HT-29 (cell line): ENCODE measurements at places on chromosomes 3 and 15.

DNA sequence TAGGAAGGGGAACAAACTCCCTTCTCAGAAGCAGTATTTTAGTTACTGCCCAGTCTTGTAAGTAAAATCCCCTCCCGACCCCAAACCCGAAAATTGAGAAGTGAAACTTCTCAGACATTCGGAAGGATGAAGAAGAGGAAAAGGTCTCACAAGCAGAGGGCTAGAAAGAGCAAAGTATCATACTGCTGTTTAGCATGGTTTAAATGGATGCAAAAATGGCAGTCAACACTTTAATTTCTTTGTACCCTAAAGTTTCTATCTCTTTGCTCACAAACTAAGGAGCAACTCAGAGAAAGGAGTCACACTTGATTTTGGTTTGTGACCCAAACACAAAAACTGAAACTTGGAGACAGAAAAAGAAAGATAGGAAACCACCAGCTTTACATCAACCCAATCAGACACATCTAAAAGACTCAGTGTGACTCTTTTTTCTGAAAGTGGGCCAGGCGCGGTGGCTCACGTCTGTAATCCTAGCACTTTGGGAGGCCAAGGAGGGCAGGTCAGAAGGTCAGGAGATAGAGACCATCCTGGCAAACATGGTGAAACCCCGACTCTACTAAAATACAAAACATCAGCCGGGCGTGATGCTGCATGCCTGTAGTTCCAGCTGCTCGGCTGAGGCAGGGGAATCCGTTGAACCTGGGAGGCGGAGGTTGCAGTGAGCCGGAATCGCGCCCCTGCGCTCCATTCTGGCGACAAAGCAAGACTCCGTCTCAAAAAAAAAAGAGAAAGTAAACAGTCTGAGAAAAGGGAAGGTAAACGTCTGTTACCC, 63.2 kb upstream of the ATP11B start:
- DNase-seq, result no peak

GRCh38 chr15:72616491-72617210, 37.8 kb upstream of the GOLGA6B start:
- DNase-seq, result no peak

DNA sequence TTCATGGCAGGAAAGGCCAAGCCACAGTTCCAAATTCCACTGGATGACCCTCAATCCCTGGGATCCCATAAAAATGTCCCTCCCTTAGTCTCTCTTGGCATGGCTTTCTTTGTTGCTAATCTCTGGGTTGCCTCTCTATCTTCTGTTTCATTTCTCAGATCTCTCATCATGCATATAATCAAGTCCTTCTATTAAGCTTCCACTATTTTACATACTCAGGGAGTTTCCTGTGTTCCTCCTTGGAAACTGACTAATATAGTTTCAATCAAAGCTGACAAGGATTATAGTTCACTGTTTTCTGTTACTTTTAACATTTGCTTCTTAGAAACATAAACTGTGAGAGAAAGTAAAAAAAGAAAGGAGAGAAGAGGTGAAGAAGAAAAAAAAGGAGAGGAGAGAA, 113.8 kb upstream of the COL8A1 start:
- no peak for DNase-seq

DNA sequence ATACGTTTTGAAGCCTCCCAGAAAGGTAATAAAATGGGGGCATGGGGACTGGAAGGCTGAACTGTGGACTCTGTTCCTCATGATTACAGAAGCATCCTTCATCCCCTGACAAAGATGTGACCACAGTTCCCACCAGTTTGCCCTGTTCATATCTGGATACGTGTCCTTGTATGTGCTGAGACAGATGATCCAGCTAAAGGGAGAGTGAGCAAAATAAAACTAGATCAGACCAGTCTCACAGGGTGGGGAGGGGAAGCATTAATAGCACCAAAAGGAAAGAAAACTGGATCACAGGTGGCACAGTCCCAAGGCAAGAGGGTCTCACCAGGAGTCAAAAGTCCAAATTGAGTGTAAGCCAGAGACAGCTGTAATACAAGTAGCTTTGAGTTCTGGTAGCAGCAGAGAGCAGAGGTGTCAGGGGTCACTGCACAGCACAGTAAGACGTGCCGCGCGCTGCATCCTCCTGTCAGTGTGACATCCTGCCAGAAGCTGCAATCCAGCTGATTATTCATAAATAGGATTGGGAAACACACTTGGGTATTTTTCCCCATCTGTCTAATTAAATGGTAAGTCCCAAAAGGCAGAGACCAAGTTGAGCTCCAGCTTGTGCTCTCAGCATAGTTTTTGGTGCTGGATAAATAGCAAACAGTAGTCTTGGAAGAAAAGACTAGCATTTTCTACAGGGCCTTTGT, 560.0 kb upstream of the CFAP20DC start:
- no peak for DNase-seq

GRCh38 chr3:42905740-42906069, 237 bp upstream of the ZNF662 start:
- no peak for DNase-seq

- DNase-seq, result no peak
Measured at GRCh38 chr3:97815149-97815917, 6.5 kb upstream of the CRYBG3 start.

- DNase-seq, result no peak
Measured at GRCh38 chr15:56098195-56098863, 104.9 kb upstream of the NEDD4 start.

DNA sequence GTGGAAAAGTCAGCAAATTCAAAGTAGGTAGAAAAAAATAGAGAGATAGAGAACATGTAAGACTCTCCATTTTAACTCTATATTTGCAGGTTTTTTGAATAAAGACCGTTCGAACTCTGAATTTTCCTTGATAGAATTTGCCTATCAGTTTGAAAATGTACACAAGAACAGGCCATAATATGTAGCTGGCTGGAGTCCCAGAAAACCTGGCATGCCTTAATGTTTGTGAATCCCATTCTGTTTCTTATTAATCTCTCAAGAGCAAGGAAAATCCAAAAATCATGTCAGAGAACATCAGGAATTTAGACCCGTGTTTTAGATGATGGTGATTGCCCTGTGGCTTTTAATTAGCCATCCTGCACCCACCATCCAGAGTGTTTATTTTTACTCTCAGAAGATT, 7.2 kb upstream of the CFAP161 start:
- DNase-seq, result no peak

GRCh38 chr3:170572665-170573253, 13.1 kb downstream of the SLC7A14 start:
- no peak for DNase-seq

- DNase-seq, result no peak
Measured at GRCh38 chr3:190532731-190533203, 18.9 kb downstream of the IL1RAP start.

DNA sequence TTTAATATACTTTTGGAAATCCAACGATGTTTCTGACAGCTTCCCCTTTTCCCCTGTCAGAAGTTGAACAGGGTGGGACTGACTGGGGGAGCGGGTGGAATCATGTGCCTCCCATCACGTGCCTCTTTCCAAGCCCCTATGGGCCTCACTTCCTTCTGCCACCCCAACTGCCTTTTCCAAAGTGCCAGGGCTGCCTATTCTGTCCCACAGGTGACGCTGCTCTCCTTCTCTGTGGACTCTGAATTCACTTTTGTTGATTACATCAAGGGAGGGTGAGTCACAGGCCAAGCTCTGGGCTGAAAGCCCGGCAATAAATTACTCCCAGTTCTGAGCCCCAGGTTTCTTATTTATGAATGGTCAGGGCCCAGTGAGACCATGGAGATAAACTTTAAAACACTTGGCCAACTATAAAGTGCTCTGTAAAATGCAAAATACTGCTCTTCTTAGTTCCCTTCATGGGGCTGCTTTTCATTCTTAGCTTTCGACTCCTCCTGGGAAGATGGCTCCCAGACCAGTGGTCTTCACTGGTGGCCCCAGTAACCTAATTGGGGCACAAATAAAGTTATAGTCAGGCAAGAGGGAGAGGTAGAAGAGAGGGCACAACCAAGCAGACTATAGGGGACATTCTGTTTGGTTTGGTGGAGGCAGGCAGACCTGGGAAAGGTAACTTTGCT, 12.3 kb downstream of the CPNE9 start:
- DNase-seq, result peak; percentile 79

GRCh38 chr15:53976844-53977392, 1.3 kb upstream of the UNC13C start:
- DNase-seq, result peak; percentile 65

GRCh38 chr15:77538027-77538451, 94.7 kb downstream of the LINGO1 start:
- DNase-seq, result no peak

DNA sequence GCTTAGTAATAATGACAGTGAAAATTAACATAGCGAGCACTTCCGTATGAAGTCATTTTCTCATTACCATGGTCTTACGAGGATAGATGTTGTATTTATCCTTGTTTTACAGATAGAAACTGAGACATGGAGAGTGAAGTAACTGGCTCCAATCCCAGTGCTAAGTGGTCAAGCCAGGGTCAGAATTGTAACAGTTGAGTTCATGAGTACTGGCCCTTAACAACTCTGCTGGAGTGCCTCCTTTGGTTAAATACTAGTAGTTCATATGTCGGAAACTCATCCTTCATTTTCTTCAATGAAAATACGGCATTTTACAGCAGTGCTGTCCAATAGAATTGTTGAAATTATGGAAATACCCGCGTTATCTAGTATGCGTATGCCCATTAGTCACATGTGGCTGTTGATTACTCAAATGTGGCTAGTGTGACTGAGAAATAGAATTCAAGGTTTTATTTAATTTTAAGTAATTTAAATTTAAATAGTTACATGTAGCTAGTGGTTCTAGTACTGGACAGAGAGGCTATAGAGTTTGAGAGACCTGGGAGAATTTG, 32.5 kb downstream of the FNDC3B start:
- no peak for DNase-seq

DNA sequence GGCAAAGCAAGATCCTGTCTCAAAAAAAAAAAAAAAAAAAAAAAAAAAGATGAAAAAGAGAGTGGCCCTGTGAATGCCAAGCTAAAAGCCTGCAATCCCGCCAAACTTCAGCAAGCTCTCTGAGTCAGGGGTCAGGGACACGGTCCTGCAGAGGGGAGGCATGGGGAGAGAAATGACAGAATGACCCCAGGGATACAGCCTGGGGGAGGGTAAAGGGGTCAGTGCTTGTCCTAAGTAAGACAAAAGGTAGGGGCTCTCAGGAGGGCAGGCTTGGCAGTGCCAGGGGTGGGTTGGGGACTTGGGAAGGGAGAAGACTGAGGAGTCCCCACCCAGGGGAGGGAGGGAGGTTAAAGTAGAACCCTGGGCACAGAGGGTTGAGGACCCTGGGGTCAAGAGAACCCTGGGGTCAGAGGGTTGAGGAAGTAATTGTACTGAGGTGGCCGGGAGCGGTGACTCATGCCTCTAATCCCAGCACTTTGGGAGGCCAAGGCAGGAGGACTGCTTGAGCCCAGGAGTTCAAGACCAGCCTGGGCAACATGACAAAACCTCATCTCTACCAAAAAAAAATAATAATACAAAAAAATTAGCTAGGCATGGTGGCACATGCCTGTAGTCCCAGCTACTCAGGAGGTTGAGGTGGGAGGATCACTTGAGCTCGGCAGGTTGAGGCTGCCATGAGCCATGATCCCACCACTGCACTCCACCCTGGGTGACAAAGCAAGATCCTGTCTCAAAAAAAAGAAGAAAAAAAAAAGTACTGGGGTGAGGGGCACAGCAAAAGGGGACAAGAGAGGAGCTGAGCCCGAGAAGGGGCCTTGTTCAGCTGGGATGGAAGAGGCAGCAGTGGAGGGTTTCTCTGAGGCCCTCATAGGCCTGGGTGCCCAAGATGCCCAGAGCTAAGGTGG, 5.2 kb upstream of the SEMA3B start:
- DNase-seq, result no peak

DNA sequence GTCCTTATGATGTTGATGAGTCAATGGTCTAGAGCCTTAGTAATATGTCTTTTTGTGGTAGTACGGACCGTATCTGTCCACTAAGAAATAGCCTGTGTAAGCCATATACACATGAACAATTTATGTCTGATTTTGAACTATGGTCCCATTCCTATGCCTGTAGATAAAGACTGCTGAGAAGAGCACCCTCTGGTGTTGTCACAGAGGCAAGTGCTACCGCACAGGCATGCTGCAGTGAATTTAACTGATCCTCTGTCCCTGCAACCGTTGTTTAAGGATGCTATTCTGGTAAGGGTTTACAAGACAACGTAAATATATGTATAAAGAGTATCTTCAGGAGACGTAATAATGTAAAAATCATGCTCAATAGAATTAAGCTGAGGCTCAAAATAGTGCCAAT, 170.7 kb downstream of the UBE3A start:
- DNase-seq, result peak; percentile 31

- no peak for DNase-seq
Measured at GRCh38 chr3:184561913-184562877, 610 bp downstream of the EPHB3 start.

GRCh38 chr15:51382787-51383186, 41.3 kb downstream of the GLDN start:
- peak; percentile 69 for DNase-seq

DNA sequence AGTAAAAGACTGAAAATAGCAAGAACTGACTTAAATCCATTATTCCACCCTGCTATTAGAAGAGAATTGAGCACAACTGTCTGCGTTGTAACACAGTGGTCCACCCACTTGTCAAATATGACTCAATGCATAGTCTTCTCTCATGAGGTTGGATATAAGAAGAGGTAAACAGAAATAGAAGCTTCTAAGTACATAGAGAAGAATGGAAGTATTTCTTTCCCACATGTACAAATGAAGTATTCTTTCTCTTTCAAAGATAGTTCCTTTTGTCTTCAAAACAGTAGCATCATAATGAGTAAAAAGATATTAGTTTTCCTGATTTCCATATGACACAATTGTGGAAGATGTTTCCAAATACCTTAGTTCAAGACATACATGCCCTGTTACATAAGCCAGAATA, 348.6 kb upstream of the CCDC54 start:
- DNase-seq, result no peak

- DNase-seq, result no peak
Measured at GRCh38 chr3:150030841-150031240, 60.1 kb upstream of the PFN2 start.

- no peak for DNase-seq
Measured at GRCh38 chr3:54572197-54572895, 355.5 kb downstream of the LRTM1 start.

GRCh38 chr3:43055393-43055792, 50.5 kb downstream of the POMGNT2 start:
- DNase-seq, result no peak

DNA sequence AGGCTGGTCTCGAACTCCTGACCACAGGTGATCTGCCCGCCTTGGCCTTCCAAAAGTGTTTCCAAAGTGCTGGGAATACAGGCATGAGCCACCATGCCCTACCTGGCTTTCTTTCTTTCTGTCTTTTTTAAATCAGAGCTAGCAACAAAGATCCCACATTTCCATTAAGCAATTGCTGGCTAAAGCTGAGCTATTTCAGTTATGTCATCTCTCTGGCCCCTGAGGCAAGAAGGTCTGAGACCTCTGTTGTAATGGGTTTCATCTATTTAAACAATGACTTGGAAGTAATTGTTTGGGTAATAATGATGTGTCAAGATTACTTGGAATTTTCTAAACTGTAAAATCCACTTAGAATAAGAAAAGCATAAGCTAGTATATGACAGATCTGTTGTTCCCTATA, 30.2 kb upstream of the CRBN start:
- no peak for DNase-seq

GRCh38 chr3:115508562-115508961, 114.7 kb upstream of the GAP43 start:
- no peak for DNase-seq
